Inflammatory macrophage treated with lipopolysaccharide for 4 hours (primary cell): ENCODE measurements at places on chromosomes 3 and 15.
A peak's percentile ranks its signal among the peaks of the same experiment; 100 is the strongest.

DNA sequence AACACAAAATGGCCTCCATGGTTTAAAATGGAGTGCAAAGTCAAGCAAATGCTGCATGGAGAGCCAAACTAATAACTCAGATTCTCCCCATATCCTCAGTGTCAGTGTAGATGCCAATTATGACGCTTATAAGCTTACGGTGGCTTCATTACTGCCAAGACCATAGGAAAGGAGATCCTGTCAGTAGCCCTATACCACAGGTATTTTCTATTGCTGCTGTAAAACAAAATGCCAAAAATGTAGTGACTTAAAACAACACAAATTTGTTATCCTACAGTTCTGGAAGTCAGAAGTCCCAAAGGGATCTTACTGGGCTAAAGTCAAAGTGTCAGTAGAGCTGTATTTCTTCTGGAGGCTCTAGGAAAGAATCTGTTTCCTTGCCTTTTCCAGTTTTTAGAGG lies 149.8 kb upstream of the GBE1 start:
- DNase-seq: no peak

DNA sequence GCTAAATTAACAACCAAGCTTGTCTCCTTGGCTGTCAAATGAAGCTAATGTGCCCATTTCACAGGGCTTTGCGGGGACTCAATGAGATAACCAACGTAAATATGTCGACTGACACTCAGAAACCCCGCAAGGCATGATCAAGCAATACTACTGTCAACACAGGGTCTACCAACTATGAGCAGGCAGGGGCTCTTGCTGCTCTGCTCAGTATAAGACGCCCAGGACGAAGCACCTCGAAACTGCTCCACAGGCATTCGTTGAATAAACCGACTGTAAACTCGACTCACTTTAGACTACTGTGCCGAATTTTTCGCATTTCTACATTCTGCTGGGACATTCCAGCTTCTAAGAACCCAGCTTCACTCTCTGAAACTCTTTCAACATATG lies 55.0 kb downstream of the FEZF2 start:
- no peak for DNase-seq

- DNase-seq: no peak
Observed at GRCh38 chr3:195075199-195075940, 195.6 kb downstream of the XXYLT1 start.

DNA sequence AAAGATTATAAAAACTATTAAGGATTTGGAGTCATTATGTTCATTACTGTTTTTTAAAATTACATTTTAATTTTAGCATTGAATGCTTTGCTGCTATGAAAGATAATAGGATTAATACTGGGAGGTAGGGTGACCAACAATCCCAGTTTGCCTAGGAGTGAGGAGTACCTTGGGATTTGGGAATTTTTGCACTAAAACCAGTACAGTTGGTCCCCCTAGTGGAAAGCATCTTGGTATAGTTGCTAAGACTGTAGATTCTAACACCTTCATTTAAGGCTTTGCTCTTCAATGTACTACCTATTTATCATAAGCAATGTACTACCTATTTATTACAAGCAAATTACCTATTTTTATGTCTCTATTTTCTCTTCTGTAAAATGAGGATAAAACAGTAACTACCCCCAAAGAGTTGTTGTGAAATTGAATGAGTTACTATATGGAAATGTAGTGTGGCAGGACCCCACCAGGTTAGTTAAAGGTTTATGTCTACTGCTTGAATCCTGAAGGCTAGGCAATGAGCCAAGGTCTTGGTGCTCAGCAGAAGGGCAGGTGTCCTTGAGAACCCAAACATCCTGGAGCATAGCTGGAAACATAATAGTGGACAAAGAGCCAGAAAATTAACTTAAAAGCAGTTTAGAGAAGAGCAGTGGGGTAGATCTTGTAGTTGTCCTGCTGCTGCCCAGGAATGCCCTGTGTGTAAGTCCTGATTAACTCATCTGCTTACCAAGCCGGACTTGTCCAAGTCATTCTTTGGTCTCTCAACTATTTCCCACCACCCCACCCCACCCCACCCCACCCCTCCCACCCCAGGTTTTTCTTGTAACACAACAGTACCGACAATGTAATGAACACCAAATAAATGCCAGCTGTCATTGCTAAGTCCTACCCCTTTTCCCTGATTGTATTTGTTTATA lies 49.2 kb upstream of the NMD3 start:
- DNase-seq: no peak

DNA sequence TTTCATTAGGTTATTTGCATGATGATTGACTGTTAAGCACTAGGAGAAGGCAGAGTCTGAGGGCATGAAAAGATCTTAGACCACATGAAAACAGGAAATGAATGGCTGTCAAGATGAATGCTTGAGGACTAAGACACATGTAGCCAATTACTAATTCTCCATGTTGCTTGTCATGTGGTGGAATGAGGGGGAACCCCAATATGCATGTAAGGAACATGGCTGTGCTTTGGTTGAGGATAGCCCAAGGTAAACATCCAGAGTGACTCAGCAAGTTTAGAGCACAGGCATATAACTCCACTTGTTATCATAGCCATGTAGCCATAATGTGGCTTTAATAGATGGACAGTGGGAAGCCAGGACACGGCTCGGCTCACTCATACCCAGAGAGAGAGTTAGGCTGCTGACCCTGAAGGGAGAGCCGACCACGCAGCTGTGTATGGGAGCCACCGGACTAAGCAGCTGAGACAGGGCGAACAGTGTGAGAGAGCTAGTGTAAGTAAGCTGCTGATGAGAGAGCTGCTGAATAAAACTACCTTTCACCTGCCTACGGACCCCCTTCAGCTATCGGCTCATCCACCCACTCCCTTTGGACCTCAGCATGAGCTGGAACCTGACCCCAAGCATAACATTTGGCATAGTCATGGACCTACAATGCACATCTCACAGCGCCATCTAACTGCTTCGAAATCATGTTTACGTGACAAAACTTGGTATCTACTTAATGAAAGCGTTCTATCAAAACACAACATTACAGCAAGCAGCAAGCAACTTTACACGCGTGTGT lies 37.6 kb downstream of the ANO10 start:
- DNase-seq: no peak

GRCh38 chr3:46926871-46927717 lies 49.5 kb downstream of the CCDC12 start:
- peak; percentile 95 for DNase-seq

DNA sequence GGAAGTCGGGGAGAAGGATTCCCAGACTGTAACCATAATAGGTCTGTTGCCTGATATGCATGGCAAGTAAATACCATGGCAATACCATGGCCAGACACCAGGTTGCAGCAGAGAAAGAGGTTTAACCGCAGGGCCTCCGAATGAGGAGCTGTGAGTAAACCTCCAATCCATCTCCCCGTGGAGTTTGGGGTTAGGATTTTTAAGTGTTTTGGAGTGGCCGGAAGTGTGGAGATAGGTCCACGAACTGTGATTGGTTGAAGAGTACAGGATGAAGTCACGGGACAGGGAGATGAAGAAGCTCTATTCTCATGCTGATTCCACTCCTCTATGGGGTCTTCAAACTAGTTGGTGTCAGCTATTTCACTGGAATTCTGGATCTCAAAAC lies 127.9 kb downstream of the ST8SIA2 start:
- peak; percentile 28 for DNase-seq

- no peak for DNase-seq
Observed at GRCh38 chr3:129441782-129442181, 1.8 kb downstream of the IFT122 start.

- DNase-seq: no peak
Observed at GRCh38 chr3:155189478-155189877, 104.0 kb downstream of the STRIT1 start.

GRCh38 chr3:108103040-108103751 lies 12.4 kb upstream of the CD47 start:
- DNase-seq: no peak

DNA sequence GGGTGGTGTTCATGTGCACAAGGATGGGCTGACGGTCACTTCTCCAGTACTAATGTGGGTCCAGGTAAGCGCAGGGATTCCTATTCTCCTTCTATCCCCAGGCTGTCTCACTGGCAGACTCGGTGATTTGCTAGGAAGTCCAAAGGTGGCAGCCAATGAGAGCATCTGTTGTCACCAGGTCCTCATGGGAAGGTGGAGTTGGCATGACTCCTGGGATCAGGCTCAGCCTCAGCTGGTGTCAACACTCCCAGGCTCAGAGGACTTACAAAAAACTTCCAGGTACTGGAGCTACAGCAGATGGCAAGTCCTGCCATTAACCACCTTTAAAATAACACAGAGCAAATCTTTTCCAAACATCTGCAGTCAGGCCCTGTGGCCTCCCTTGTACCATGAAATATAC lies 13.8 kb downstream of the XYLB start:
- DNase-seq: no peak

- no peak for DNase-seq
Observed at GRCh38 chr3:45537616-45537969, 57.0 kb upstream of the LIMD1 start.

DNA sequence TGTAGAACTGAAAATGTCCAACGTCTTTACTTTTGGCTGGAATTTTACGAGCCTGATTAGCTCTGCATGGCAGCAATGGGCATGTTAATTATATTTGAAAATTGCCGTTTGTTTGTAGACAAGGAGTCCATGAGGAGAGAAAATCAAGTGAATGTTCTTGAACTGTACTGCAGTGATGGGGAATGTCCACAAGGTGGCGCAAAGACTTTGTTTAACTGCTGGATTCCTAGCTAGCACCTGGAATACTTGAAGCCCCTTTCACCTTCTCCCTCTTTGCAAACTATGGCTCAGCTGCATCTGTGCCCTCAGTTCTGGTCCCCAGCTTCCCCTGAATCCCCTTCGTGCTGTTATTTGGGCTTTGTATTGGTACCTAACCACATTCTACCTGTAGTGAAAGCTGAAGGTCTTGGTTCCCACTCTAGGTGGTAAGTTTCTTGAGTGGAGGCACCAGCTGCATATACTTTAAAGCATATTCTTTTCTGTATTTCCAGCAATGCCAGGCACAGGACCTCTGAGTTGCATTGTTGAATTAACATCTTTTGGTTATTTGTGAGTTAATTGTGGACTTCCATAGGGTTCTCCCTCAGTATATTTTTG lies 25.3 kb downstream of the EXOG start:
- DNase-seq: peak; percentile 60

GRCh38 chr15:97783240-97783639 lies 177.3 kb upstream of the ARRDC4 start:
- DNase-seq: no peak

DNA sequence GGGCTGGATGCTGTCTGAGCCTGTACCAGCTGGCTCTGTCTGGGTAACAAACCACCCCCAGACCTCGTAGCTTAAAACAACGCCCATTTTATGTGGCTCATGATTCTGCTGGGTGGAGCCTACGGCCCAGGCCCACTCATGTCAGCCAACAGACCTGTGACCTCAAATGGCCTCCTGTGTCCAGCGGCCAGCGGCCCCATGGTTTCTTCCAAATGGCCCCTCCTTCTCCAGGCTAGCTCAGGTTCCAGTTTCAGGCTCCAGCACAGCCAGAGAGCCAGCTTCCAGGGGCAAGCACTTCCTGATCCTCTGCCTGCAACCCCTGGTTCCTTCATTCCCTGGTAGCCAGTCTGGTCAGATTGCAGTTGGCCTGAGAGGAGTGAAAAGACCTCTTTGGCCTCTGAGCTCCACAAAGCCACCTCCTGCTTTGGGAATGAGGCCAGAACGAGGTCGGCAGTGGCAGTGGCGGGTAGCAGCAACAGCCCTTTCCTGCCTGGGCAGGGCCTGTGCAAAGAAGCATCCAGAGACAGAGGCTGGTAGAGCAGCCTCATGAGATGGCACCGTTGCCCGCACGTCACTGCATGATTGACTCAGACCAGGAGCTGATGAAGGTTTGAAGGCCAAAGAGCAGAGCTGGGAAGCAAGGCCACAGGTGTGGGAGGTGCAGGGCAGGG lies 21.0 kb upstream of the PLXNA1 start:
- DNase-seq: peak; percentile 45

DNA sequence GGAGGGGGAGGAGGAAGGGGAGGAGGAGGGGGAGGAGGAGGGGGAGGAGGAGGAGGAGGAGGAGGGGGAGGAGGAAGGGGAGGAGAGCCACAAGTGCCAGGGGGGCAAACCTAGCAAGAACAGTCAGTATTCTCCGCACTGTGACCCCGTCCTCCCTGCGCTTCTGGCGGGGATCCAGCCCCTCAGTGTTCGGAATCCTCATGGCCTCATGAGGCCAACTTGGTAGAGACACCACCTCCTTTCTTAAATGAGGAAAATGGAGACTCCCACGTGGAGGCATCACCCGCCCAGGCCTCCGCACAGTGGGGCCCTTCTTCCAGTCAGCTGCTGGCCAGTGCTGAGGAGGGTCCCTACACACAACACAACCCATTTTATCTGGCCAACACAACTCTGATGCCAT lies 163.4 kb downstream of the XXYLT1 start:
- no peak for DNase-seq

- no peak for DNase-seq
Observed at GRCh38 chr15:37929238-37929637, 5.2 kb upstream of the TMCO5A start.

GRCh38 chr3:156664011-156664830 lies 10.2 kb upstream of the TIPARP start:
- DNase-seq: peak; percentile 74

DNA sequence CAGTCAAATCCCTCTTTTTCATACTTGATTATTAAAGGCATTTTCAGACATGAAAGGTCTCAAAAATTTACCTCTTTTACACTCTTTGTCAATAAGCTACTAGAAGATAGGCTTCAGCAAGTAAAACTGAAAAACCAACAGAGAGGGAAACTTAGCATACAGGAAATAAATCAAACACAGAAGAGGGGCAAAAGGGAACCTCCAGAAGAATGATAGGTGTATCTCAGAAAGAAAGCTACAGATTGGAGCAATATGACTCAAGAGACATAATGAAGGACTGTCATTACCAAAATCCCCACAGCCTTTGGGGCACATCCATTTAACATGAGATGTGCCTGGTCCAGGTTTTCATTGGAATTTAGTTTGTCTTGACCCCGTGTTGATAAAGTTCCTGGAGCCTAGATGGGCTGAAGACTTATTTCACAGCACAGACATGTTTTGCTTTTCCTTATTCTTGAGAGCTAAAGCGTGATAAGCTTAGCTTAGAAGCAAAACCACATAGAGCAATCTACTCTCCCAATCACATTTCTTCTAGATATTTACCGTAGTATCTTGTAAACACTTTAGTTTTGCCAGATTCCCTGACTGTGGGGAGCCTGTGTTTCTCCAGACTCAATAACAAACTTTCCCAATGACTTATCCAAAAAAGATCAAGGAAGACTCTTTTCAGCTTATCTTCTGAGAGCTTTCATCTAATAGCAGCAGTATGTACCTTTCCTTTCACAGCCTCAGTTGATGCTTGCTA lies 11.7 kb downstream of the LRRFIP2 start:
- no peak for DNase-seq

DNA sequence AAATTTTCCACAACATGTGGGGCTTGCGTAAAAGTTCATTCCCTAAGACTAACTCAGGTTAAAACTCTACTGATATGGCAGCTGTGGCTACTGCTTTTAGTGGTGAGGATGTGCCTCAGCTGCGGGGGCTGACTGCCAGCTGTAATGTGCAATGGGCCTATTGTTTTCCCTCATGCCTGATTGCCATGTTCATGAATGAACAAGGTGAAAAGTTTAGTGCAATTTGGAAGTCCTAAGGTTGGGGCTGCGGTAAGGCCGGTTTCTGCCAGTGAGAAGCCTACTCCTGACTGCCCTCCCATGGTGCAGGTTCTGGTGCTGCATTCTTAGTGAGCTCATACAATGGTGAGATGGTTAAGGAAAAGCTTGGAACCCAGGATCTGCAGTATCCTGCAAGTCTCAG lies 10.9 kb upstream of the ALDH1L1 start:
- DNase-seq: no peak

- DNase-seq: no peak
Observed at GRCh38 chr15:52802110-52802509, 12.0 kb upstream of the ONECUT1 start.
